Parietal lobe (tissue), 2 donors: ENCODE measurements at places on chromosomes 2 and 18. TPM values are rescaled to one million over a fixed set of nuclear protein-coding genes. Genes with fewer than 3 reads are reported as not detected.

The MAB21L4 gene
- total RNA-seq, result not detected

The HAUS1 gene
- total RNA-seq, result 37.9 TPM

The RGPD4 gene
- not detected for total RNA-seq

The CYRIA gene
- 199 TPM for total RNA-seq

The FAM161A gene
- total RNA-seq, result 29.1 TPM

The FLACC1 gene
- 2.5 TPM for total RNA-seq

The DPY30 gene
- total RNA-seq, result 60.4 TPM

The FAM228A gene
- total RNA-seq, result 9.4 TPM

The ACYP2 gene
- 34.7 TPM for total RNA-seq

The NFE2L2 gene
- total RNA-seq, result 15.7 TPM

The VWA3B gene
- 1.3 TPM for total RNA-seq

The KIF1A gene
- 300 TPM for total RNA-seq

The VSNL1 gene
- total RNA-seq, result 19.7 TPM

The DYSF gene
- 1.6 TPM for total RNA-seq

The TSN gene
- total RNA-seq, result 61.0 TPM

The ZRANB3 gene
- 19.1 TPM for total RNA-seq

The PDK1 gene
- 6.9 TPM for total RNA-seq

The NCK2 gene
- 70.4 TPM for total RNA-seq

The PIKFYVE gene
- 63.9 TPM for total RNA-seq

The LAMA1 gene
- 26.0 TPM for total RNA-seq

The NTSR2 gene
- total RNA-seq, result not detected

The LYPD6B gene
- total RNA-seq, result 13.8 TPM

The NAT8 gene
- not detected for total RNA-seq

The IL1F10 gene
- not detected for total RNA-seq

The GKN2 gene
- not detected for total RNA-seq

The CAPN13 gene
- total RNA-seq, result 0.31 TPM

The NIF3L1 gene
- total RNA-seq, result 34.4 TPM

The ASPRV1 gene
- 8.8 TPM for total RNA-seq

The SEPTIN2 gene
- 340 TPM for total RNA-seq

The CD226 gene
- 1.3 TPM for total RNA-seq

The C2orf80 gene
- 21.0 TPM for total RNA-seq

The LAMA3 gene
- total RNA-seq, result 6.6 TPM

The LYG2 gene
- total RNA-seq, result not detected
